Activated CD4-positive, CD25-positive, alpha-beta regulatory T cell (primary cell): ENCODE measurements at places on chromosomes 3 and 15.

- no peak for DNase-seq
These were observed 67.6 kb upstream of the GADL1 start for GRCh38 chr3:30962084-30962483.

GRCh38 chr3:126056088-126056487 is 27.8 kb downstream of the SLC41A3 start:
- no peak for DNase-seq

GRCh38 chr15:39860200-39860599 is 59.9 kb downstream of the GPR176 start:
- no peak for DNase-seq

- no peak for DNase-seq
These were observed 174.8 kb downstream of the MINAR1 start for GRCh38 chr15:79606831-79607355.

DNA sequence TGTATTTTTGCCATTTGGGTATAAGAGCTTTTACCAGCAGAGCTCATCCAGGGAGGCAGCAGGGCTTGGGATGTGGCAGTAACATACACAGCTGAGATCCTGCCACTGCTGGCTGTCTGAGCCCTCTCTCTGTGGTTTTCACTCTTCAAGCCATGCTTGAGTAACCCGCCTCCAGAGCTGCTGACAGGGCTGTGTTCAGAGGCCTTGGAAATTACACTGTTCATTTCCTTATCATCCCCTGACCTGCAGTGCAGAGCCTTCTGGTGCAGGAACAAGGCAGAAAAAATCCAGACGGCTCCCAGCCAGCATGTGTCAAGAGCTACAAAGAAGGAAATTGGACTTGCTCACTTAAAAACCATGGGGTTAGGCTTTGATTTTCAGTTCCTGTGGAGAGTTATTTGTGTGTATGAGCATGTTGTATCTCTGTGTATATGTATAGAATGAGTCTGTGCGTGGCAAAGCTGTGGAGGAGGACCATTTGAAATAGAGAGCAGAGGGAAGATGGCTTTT is 47.0 kb downstream of the ZNF609 start:
- DNase-seq = no peak

DNA sequence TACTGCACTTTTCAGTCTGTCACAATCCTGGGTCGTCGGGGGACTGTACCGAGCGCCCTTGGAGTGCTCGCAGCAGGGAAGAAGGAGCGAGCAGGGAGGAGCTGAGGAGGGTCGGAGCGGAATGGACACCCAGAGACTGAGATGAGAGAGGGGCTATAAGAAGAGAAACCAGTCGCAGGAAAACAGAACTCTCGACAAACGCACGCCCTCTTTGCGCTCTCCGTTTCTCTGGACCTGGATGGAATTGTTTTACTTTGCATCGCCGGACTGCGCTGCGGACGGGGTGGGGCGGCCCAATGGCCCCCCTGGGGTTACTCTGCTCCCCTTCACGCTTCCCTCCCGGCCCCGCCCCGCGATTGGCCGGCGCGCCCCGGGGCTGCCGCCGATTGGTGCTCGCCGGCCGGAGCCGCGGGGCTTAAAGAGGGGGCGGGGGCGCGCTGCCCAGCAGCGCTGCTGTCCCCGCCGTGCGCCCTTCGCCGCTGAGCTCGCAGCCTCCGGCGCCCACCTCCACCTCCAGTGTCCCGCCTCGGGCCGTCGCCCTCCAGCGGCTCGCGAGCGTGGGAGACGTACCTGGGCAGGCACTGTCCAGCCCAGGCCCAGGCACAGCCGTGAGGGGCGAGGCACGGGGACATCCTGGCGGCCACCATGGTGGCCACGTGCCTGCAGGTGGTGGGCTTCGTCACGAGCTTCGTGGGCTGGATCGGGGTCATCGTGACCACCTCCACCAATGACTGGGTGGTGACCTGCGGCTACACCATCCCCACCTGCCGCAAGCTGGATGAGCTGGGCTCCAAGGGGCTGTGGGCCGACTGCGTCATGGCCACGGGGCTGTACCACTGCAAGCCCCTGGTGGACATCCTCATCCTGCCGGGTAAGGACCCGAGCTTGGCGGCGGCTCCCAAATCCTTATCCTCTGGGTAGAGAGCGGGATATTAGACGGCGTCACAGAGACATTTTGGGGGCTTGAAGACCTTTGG is at the start of gene CLDN11:
CLDN11 (plus strand) TSS at position 447 of the 977 bp plus-strand sequence; CDS start at position 646, 199 bp downstream.
- DNase-seq = no peak

- no peak for DNase-seq
These were observed 72.9 kb upstream of the ATP2C1 start for GRCh38 chr3:130820976-130821375.

- no peak for DNase-seq
These were observed 15.1 kb upstream of the ARHGAP31 start for GRCh38 chr3:119279101-119279554.
